Stimulated activated CD4-positive, alpha-beta T cell treated with anti-CD3 and anti-CD28 coated beads, Interleukin-1b, Interleukin-23, amount 100 ng/mL, for 1 hour (primary cell): ENCODE measurements at places on chromosomes 7 and 10.

- DNase-seq, result no peak
These were observed 589 bp upstream of the ZFAND4 start for GRCh38 chr10:45673074-45673648.

DNA sequence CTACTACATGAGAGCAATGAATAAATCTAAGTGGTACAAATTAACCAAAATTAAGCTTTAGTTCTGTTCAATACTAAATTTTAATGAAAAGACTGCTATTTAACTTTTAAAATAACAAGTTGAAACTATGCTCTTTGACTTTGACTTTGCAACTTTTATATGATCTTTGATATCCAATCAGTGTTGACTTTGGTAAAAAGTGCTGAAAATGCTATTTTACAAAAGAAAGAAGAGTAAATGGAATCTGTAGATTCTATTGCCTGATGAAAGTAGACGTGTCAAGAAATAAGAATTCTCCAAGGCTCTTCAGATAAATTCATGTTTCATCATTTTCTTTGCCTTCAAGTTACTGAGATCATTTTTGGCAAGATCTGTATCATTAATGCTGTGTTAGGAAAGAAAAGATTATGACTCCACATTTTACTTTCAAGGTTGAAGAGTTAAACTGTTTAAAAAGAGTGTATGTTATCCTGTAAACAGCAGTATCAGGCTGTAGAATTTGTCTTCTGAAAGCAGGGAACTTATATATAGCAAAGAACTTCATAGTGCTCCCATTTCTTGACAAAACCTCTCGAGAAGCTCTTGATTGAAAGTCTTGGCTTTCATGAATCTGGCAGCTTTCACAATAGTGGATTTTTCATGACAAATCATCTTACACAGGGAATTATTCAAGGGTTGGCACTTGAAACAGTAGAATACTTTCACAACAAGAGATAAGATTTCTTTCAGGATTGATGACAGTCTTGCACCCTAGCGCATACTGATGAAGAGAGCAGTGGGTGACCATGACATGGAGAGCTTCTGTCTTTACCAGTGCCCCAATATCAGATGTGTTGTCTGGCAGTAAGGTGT, 72.1 kb downstream of the PTEN start:
- DNase-seq, result no peak

- no peak for DNase-seq
These were observed 892.6 kb downstream of the XPNPEP1 start for GRCh38 chr10:109030581-109031210.

GRCh38 chr7:131188367-131189339, 139.0 kb upstream of the MKLN1 start:
- no peak for DNase-seq

- peak; percentile 17 for DNase-seq
These were observed 905 bp downstream of the C1GALT1 start for GRCh38 chr7:7183061-7183837.

DNA sequence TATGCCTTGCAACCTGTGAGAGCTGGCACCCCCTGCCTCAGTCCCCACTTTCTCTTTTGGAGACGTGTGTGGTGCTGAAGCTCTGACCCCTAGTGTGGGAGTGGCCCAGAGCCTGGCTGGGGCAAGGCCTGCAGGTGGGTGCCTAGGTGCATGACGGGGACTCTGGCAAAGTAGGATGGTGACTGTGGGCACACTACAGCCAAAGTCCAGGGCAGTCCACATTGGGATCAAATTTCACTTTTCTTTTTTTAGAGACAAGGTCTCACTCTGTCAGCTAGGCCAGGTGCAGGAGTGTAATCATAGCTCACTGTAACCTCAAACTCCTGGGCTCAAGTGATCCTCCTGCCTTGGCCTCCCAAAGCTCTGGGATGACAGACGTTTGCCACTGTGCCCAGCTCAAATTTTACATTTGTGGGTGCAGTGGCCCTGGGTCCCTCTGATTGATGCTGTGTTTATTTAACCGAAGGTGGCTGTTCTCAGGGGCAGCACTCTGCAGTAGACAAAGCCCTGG, 52.3 kb downstream of the NEURL1 start:
- no peak for DNase-seq

GRCh38 chr7:132065989-132066603, 509.7 kb upstream of the PODXL start:
- DNase-seq, result no peak

DNA sequence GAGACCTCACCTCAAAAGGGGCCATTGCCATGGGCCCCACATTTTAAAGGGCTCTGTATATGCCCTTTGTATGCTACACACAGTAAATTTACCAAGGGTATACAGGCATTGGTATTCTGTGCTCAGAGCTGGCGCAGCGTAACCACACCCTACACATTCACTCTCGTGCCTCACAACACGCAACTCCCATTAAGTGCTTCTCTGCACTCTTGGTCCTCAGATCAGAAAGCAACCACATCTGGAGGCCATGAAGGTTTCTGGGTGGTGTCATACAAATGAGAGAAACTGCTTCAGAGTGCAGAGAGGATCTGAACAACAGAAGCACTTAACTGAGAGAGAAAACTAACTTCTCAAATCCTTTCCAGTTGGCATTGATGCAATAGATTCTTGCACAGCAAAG, 9.4 kb upstream of the CACUL1 start:
- no peak for DNase-seq

DNA sequence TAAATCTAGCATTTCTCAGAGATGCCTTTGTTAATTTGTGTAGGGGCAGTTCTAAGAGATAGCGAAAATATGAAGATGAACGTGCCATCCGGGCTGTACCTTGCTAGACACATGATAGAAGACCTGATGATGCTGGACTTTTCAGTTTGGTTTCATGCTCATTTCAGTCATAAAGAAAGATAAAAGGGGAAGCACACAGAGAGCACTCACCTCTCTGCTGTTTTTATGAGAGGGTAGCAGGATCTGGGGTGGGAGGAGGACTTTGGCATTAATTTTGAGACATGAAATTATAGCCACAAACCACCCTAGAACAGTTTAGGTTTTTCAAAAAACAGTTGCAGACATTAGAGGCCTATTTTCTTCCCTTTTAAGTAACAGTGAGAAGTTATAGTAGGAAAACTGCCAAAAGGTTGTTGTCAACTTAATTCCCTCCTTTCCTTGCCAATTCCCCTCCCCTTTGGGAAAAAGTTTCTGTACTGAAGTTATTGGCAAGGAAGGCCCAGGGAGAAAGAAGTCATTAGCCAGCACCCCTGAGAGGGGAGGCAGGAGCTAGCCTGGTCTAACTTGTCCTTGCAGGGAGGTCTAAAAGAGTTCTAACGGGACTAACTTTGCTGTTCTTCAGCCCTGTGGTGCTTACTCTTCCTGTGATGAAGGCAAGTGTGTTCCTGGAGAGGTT, 2.6 kb downstream of the ST7 start:
- DNase-seq, result no peak

- no peak for DNase-seq
These were observed 234.7 kb upstream of the GLI3 start for GRCh38 chr7:42471573-42472174.

- DNase-seq, result no peak
These were observed 146.7 kb upstream of the MGMT start for GRCh38 chr10:129320340-129320739.

DNA sequence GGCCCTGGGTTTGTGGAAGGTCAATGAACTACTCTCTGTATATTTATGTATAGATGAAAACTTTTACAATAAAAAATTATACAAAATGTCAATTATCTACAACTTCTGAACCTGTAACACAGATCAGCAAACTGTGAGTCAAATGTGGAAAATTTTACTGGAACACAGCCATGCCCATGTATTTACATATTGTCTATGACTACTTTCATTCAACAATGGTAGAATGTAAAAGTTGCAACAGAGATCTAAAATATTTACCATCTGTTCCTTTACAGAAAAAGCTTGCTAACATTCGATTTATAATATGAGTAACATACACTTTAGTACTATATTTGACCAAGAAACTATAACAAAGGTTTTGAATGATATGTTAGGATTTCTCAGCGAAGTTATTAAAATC, 481.6 kb downstream of the PARD3 start:
- no peak for DNase-seq

- no peak for DNase-seq
These were observed 193.3 kb upstream of the PHF14 start for GRCh38 chr7:10780400-10780747.

GRCh38 chr10:110265573-110266193, 39.0 kb downstream of the SMNDC1 start:
- no peak for DNase-seq
